AG08395 (cell line): ENCODE measurements at places on chromosomes 16 and 17.

DNA sequence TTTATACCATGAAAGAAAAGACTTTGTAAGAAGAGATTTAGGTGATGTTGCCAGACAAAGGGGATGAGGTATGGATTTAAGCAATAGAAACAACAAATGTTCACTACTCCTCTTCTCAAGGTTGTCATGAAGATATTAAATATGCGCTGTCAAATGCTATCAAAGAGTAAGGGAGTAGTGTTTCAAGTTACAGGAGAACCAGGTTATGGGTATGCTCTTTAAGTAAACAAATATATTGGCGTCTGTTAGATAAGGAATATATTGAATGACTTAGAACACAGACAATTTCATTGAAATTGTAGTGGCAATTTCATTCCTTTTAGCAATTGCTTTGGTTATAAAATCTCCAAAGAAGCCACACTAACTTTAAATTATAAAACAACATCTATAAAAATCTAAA is 229.0 kb downstream of the FTO start:
- no peak for DNase-seq

- DNase-seq: no peak
These were observed 110.2 kb upstream of the TNRC6C start for GRCh38 chr17:77848257-77848656.

DNA sequence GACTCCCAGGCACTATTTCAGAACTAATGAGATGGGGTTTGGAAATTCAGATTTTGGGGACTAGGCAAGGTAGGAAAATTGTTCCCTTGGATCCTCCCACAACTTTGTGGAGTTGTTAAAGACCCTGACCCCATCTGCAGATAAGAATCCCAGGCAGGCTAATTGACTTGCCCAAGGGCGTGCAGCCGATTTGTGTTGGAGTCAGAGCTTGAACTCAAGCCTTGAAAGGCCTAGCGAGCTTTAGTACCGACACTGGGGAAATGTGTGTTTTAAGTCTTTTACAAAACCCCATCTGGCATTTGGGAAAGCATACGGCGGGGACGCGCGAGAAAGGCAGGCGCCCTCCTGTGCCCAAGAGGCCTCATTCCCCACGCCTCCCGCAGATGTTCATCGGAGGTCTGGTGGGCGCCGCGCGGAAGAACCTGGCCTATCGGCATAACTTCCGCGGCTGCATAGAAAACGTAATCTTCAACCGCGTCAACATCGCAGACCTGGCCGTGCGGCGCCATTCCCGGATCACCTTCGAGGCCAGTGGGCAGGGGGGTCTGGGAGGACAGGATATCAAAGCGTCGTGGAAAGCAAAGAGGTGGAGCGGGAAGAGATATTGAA is 4.3 kb downstream of the CNTNAP1 start:
- no peak for DNase-seq

DNA sequence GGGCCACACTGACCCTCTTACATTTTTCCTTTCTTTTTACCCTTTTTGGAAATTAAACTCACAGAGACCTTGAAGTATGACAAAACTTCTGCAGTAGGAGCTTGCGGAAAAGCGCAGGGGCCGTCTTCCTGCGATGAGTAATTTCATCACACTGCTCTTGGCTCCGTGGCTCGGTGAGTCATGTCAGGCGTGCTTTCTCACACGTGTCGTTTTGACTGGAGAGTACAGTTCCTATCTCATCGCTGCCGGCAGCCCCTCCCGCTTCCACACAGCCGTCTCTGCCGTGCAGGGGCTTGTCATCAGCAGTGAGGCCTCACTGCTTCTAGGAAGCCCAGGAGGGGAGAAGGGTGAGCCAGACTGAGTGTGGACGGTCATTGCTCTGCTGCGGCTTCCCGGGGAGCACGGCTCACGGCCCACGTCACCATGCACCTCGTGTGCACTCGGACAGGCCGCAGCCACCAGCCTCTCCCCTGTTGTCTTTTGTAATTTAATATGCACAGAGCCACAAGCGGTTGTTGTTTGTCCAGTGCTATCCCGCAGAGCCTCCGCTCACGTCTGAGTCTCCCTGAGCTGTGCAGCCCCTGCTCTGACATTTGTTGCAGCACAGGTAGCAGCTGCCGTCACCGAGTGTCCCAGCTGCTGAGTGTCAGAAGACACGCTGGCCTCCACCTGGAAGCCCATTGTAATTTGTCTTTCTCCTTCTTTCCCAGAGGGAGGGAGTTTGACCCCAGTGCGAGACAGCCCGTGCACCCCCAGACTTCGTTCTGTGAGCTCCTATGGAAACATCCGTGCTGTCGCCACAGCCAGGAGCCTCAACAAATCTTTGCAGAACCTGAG is 99.4 kb upstream of the CHMP6 start:
- DNase-seq: peak; percentile 97

DNA sequence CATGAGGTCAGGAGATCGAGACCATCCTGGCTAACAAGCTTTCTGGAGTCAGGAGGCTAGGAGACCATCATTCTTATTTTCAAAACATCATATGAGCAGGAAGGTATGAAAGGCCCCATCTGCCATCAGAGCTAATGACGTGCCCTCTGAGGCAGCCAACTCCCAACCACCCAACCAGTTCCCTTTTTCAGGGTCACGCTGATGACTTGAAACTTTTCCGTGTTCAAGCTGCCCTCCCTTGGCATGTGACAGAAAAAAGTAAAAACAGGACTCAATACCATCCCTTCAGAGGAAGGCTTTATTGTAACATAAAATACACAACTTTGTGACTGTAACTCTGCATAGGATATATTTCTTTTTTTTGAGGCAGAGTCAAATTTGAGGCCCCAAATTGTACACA is 4.6 kb upstream of the GHDC start:
- DNase-seq: no peak

DNA sequence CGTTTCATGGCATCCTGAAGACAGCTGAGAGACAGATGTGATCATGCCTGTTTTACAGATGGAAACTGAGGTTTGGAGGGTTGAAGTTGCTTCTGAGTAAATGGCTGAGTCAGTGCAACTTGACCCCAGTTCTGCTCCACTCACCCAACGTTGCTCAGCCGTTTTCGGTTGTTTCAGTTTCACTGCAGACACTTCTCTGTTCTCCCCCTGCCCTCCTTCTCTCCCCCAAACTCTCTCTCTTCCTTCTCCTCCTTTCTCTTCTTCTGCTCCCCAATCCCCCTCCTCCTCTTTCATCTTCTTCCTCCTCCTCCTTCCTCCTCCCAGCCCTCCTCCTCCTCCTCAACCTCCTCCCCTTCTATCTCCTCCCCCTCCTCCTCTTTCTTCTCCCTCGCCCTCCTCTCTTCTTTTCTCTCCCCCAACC is 9.4 kb upstream of the CEP20 start:
- DNase-seq: peak; percentile 47

GRCh38 chr16:21179126-21179982 is 20.9 kb downstream of the LDAF1 start:
- DNase-seq: no peak

DNA sequence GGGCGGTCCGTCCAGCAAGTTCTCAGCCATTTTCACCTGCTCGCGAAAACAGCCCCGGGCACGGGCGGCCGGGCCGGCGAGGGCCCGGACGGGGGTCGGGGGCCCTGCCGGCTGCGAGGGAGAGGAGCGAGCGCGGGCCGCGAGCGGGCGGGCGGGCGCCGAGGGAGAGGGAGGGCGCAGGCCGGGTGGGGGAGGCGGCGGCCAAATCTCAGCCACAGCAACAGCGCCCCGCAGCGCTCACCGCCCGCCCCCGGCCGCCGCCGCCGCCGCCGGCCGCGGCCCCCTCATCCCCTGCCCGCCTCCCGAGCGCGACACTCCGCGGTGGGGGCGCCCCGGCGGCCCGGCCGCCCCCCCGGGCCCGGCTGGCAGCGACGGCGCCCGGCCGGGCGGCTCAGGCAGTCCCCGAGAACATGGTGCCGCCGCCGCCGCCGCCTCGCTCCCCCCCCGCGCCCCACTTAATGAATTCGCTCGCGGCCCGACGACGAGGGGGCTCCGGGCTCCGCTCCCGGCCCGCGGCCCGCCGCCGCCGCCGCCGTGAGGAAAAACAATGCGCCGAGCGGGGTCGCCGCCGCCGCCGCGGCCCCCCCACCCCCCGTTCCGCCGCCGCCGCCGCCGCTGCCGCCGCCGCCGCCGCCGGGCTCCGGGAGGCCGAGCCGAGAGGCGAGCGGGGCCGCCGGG is 487 bp downstream of the CREBBP start:
- peak; percentile 74 for DNase-seq

DNA sequence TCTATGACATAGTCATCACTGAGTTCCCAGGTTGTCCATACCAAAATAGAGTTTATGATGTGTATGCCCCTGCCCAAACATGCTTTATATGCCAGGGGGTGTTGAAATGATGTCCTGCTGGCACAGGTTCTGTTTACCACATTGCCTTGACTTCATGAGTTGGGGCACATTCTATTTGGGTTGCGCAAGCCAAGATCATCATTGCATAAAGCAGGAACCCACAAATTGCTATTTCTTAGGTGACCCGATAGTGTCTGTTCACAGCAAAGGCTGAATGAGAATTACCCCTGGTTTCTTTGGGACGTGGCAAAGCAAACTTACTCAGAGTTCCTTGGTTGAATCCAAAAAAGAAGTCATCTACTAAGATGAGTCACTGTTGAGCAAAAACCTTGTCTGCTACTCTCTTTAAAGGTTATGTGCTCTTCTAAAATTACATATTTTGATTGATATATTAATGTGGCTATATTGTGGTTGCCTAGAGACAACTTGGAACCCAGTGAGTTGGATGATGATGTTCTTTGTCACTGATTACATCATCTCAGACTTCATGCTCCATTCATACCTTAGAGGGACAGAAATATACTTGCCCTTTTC is 912.6 kb upstream of the SOX9 start:
- peak; percentile 48 for DNase-seq

DNA sequence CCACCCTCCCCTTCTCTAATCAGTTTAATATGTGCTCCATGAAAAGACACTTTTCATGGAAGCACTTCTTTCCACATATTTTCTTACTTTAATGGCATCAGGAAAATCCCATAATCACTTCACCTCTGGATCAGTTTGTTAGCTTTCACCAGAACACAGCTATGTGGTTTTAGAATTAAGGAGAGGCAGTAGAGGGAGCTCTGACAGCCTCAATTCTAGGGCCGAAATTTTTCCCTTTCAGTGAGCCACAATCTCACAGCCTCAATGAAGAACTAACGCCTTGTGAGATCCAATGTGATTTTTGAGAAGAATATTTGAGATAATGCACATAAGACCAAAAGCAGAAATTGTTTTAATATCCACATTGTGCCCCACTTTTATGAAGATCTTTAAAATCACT is 1494.0 kb upstream of the CDH8 start:
- DNase-seq: no peak

- DNase-seq: peak; percentile 41
These were observed 548 bp downstream of the HAGH start for GRCh38 chr16:1825864-1826690.

- DNase-seq: no peak
These were observed 47.3 kb downstream of the RPH3AL start for GRCh38 chr17:305090-305976.

- DNase-seq: no peak
These were observed 4.0 kb upstream of the MEAK7 start for GRCh38 chr16:84508502-84508901.

DNA sequence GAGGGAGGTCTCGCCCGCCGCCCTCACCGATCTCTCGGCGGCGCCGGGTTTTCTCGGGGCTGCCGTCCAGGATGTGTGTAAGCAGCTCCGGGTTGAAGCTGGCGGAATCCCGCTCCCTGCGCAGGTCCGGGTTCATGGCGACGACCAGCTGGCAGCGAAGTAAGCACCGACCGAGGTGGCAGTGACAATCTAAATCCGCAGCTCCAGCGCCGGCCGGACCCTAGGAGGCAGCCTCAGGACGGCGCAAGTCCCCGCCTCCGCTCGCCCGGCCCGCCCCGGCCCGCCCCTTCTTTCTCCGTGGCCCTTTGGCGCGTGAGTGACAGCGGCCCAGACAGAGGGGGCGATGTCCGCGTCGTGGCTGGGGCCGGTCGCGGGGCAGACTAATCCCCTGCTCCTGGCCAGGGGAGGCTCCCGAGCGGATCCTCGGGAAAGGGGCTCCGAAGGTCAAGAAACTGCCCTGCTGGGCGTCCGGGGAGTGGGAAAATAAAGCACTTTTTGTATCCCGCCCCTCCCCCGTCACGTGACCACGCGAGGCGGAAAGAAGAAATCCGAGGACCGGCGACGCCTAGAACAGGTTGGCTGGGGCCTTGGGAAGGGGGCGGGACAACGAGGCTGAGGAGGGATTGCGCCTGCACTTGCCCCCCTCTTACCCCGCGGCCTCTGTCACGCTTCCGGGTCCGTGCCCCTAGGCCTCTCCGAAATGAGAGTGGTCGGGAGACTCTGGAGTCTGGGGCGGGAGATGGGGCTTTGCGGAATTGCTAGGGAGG is at the start of the genes ACOX1 and TEN1:
TSS of gene ACOX1 (minus strand) at position 229 of the 767 bp plus-strand sequence. CDS start at position 136, 93 bp downstream.
TSS of gene TEN1 (plus strand) at position 303 of the 767 bp plus-strand sequence. CDS start 6,953 bp downstream, outside the sequence.
- peak; percentile 94 for DNase-seq

DNA sequence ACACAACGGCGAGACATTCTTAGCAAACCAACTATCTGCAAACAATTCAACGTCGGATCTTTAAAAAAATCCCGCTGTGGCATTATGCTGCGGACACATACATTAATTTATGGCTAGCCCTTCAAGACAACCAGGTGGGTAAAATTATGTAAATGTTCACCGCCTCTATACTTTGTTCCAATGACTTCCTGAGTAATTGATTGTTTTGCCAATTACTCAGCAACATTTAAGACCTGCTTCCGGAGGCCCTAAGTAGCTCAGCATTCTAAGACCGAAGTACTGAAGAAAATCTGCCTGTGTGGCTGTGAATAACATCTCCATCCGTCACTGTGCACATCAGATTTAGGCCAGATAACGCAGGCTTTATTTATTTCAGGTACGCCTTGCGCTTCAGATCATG is 23.3 kb downstream of the QPRT start:
- DNase-seq: no peak

DNA sequence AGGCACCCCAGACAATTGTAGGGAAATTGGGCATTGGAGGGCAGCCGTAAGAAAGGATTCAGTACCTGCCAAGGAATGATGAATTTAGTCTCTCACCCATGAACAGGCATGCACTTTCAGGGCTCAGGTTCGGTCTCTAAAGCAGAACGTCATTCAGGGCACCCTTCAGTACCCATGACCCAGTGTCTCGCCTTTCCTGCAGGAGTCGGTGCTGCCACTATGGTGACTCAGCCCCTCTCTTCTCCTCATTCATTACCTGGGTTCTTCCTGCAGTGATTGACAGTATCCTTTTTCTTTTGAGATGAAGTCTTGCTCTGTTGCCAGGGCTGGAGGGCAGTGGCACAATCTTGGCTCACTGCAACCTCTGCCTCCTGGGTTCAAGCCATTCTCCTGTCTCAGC is 8.4 kb downstream of the SOST start:
- no peak for DNase-seq
